ENCODE measurements at places on chromosomes 6 and 20. TPM values are rescaled to one million over a fixed set of nuclear protein-coding genes. Genes with fewer than 3 reads are reported as not detected.

The ZNF831 gene
- total RNA-seq = not detected

The HCRTR2 gene
- total RNA-seq = not detected

The PRL gene
- not detected for total RNA-seq

The SNAI1 gene
- total RNA-seq = not detected

The MYO6 gene
- 29.5 TPM for total RNA-seq

The MAPK13 gene
- total RNA-seq = 11.8 TPM
